ENCODE measurements at places on chromosomes 2 and 18.
A peak's percentile ranks its signal among the peaks of the same experiment; 100 is the strongest.

- DNase-seq = peak; percentile 64
Measured at GRCh38 chr18:36887114-36887513, 58.2 kb downstream of the KIAA1328 start.

DNA sequence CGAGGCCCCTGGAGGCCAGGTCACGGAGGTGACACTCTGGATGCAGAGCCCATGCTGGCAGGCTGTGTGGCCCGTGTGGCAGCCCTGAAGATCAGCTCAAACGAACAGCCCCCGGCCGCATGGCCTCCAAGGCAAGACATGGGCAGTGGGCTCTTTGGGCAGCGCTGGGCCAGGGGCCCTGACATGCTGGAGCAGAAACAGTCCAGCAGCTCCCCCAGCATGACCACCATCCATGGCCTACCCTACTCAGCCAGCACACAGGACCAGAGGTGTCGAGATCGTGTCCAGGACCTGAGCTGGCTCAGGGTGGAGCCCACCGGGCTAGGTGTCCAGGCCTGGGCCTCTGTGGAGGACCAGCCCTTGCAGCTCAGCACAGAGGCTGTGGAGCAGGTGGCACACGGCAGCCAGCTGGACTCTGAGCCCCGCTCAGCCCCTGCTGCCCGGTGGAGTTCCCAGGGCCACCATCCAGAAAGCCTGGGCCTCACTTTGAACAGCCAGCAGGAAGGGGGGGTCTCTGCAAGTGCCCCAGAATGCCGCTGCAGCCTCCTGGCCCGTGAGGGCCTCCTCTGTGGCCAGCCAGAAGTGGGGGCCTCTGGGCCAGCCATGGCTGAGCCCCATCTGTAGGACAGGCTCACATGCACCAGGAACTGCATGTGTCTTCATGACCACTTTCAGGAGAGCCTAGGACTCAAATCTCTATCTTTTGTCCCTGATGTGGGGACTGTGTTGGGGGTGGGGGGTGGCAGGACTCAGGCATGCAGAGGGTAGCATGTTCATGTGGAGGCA is 8.9 kb downstream of the AMER3 start:
- DNase-seq = no peak

DNA sequence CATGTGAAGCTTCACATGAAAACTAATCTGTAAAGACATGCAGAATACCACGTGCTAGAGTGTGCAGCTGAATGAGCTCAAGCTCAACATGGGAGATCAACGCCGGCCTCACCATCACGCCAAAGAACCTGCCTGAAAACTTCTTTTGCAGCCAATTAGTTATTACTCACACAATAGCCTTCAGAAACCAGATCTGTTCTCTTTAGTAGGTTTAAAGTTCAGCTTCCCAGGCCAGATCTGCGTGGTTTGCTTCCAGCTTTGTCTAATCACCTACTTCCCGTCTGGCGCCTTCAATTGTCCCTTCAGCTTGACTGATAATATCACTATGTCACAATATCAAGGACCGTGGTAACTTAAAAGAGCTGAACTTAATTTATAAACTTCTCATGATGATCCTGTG is 68.0 kb upstream of the ZNF236 start:
- DNase-seq = no peak

GRCh38 chr2:129619471-129619870 is 360.0 kb upstream of the RAB6C start:
- DNase-seq = peak; percentile 11

GRCh38 chr2:98293931-98294687 is 52.1 kb upstream of the CNGA3 start:
- DNase-seq = no peak

GRCh38 chr2:209876211-209876610 is 104.6 kb downstream of the UNC80 start:
- DNase-seq = peak; percentile 5

DNA sequence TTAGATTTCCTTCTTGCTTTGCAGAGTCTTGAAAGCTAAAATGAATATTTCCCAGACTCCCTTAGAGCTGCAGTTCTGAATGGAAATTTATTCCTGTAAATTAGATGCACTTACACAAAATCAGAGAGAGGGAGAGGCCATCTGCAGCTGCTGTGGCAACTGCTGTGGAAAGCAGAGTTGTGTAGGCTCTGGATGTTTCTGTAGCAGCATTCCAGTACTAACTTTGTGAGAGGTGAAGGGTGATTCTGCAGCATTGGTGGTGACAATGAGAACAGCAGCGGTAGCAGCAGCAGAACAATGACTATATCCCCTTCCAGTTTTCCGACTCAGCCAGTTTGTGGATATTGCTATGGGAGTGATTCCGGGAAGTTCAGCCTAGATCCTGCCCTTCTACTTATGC is 433.0 kb upstream of the REG3G start:
- DNase-seq = no peak

GRCh38 chr2:199668645-199669044 is 182.3 kb downstream of the FTCDNL1 start:
- no peak for DNase-seq

DNA sequence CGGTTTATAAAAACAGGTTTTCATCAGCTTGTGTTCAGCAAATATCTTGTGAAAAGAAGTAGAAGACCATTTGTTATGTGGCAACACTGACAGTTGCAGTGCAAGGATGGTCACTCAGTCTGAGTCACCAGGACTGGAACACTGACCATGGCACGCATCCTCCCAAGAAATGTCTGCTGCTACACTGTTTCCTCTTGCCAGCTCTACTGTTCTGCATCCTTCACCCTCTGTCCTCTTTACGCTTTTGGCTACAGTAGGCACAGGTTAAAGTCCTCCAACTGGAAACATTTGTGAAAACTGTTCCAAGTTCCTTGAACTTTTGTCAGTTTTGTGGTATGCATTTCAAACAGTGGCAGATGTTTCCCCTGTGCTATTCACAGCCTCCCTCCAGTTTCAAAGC is 39.4 kb downstream of the OSR1 start:
- no peak for DNase-seq

- peak; percentile 39 for DNase-seq
Measured at GRCh38 chr2:217127744-217128143, 267.9 kb upstream of the TNP1 start.

DNA sequence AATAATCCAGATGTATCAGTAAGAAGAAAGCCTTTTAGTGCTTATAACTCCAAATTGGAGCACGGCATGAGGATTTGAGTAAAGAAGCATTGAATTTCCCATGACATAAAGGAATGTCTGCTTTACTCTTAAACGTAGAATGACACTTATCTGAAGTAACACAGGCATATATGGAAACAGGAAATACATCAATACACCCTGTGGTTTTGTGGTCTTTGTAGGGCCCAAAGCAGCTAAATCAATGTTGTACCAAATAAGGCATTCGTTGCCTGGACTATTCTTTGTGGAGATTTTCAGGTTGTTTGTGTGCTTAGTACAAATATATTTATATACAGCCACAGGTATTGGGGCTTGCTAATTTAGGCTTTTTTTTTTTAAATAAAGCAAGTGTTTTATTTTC is 660.5 kb downstream of the LRRTM4 start:
- DNase-seq = peak; percentile 5

GRCh38 chr2:53268086-53268485 is 499.5 kb upstream of the CHAC2 start:
- DNase-seq = no peak

DNA sequence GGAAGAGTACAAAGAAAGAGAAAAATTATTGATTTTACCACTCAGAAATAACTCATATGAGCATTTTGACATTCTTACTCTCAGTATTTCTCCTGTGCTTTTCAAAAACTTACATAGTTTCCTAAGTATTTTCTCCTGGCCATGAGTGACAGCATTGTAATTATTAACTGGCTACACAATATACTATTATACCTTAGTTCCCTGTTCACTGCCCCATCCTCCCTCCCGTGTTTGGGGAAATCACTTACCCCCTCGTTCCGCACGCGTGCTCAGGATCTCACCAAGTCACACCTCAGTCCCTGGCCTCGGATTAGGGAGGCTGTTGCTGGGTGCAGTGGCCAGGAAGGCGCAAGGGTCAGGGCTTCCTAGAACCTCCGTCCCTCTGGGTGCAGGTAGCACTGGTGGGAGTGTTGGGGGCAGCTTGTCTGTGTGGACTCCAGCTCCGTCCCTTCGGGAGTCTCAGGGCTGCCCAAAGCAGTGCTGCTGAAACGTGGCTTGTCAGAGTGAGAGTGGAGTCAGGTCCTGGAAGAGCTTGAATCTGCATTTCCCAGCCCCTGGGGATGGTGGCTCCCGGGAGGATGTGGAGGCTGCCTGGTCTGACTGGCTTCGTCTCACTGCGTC is 23.2 kb downstream of the ATG4B start:
- no peak for DNase-seq

DNA sequence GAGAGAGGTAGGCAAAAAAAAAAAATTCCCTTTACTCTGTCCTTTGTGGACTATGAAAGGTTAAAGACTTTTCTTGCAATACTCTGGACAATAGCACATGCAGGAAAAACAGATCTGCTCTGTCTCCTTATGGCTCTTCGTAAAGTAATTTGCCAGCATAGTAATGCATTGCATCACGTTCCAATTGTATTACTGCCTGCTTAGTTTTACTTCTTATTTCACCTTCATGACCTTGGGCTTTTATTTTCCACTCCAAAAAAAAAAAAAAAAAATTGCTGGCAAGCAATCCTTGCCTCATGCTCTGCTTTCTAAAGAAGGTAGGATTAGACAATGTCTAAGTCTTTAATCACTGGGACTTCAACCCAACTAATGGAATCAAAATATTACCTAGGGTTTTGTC is 1802.7 kb downstream of the SUCLG1 start:
- no peak for DNase-seq

- DNase-seq = no peak
Measured at GRCh38 chr18:47595831-47596501, 334.5 kb downstream of the SMAD2 start.

DNA sequence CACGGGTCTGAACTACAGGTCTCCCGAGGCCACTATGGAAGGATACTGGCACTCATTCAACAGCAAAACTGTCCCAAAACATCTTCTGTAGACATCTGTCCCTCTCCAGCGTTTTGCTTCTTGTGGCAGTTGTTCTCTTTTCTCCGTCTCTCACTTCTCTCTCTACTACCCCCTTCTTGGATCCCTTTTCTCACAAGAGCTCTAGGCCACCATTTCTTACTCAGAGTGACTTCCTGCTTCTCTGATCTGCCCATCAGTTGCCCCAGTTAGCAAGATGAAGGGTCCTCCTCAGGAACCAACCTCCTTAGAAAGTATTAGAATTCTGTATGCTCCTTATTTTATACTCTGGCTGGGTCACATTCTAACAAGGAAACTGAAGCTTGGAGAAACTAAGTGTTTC is 32.6 kb downstream of the BCL2 start:
- no peak for DNase-seq

GRCh38 chr2:99444222-99444621 is 45.6 kb downstream of the REV1 start:
- no peak for DNase-seq

DNA sequence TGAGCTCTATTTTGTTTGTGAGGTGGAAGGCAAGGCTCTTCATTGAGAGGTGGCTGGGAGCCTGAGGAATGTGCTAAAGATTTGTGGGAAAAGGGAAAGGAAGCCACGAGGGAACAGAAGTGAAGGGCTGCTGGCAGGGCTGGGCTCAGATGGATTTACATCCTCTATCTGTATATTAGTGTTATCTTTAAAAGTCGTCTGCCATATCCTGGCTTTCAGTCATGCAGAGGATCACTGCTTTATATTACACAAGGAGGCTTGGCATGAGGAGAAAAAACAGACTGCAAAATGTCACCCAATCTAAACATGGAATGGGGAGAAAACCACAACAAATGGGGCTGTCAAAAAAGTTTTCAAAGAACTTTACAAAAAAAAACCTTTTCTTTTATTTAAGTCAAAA is 434.4 kb downstream of the HRH4 start:
- DNase-seq = peak; percentile 28

DNA sequence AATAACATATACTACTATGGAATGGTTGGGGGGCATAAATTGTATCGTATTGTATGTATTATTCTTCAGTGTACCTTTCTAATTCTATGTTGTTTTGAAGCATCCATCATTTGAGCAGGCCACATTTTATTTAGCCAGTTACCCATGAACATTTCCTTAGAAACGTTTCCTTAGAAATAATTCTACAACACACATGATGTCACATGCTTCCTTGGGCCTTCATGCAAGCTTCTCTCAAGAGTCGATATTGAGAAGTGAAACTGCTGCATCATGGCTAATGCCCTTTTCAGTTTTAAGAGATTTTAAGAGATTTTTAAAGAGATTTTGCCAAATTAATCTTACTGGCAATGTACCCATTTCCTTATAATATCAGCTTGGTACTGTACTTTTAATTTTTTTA is 63.9 kb downstream of the ALPK2 start:
- no peak for DNase-seq

DNA sequence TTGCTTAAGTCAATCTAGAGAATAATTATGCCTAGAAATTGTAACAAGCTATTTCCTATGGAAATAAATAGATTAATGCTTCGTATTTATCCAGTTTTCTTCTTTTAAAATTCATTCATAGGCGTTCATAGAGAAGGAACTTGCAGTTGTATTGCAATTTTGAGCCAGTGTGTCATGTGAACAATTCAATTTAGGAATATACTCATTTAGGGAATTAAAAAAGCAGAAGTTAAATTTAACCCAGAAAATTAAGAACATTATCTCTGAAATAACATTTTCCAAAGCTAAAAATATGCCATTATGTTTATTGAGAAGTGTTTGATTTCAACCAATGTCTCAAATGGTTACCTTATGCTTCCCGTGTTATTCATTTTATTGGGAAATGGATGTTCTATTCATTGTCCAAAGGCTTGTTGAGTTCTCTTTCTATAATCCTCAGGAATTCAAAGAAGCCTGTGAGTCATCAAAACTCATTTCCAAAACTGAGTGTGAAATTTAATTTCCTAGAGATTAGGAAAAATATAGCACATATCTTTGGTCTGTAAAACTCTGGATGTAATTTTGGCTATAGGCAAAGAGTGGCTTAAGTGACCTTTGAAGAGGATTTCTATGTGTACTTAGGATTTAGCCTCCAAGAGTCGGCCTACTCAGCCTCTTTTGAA is 99.7 kb downstream of the SLC8A1 start:
- DNase-seq = no peak

- DNase-seq = no peak
Measured at GRCh38 chr2:121245120-121245820, 39.7 kb downstream of the TFCP2L1 start.

DNA sequence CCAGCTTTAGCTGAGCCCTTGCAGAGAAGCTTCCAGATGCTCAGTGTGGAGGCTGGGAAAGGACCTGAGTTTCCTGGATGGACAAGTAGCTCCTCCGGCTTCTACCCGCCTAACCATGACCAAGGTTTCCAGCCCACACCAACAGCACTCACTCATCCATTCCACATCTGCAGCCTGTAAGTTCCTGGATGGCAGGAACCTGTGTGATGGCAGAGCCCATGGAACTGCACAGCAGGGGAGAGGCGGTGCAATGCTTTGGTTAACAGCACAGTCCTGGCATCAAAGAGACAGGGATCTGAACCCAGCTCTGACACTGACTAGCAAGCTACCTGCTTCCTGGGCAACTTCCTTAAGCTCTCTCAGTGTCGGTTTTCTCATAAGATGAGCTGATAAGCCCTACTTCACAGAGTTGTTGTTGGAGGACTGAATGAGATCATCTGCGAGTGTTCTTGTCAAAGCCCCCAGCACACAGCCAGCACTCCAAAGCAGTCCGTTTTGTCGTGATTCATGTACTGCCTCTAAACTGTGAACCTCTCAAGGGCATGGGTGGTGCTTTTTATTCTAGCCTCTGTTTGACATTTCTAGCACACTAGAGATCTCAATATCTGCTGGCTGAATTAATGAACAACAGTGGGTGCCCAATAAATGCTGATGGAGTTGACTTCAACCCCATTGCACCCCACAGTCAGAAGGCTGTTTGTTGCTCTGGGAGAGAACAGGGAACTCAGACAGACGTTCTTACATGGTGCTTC is 41.6 kb upstream of the OTOF start:
- no peak for DNase-seq
